ENCODE measurements at places on chromosomes 16 and 17.

DNA sequence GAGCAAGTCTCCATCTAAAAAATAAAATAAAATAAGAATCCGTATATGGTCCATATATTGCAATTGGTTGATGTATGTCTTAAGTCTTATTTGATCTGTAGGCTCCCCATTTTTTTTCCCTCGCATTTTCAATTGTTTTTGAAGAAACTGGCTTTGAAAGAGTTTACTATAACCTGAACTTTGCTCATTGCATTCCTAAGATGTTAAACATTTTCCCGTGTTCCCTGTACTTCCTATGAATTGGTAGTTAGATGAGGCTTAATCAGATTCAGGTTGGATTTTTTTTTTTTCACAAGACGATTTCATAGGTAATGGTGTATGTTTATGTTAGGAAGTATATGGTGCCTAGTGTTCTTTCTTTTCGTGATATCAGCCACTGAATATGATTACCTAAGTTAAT, 3.3 kb downstream of the LRRC36 start:
- no peak overlapping the region for H3K4me3 ChIP-seq
- H3K27me3 ChIP-seq: no peaks in the 10 kb centered on the region
- no peak for DNase-seq
- H3K4me1 ChIP-seq: peaks cover 12% of the 10 kb centered on the region
- H3K27ac ChIP-seq: no peak overlapping the region
- peaks cover 4% of the 10 kb centered on the region for H3K36me3 ChIP-seq

DNA sequence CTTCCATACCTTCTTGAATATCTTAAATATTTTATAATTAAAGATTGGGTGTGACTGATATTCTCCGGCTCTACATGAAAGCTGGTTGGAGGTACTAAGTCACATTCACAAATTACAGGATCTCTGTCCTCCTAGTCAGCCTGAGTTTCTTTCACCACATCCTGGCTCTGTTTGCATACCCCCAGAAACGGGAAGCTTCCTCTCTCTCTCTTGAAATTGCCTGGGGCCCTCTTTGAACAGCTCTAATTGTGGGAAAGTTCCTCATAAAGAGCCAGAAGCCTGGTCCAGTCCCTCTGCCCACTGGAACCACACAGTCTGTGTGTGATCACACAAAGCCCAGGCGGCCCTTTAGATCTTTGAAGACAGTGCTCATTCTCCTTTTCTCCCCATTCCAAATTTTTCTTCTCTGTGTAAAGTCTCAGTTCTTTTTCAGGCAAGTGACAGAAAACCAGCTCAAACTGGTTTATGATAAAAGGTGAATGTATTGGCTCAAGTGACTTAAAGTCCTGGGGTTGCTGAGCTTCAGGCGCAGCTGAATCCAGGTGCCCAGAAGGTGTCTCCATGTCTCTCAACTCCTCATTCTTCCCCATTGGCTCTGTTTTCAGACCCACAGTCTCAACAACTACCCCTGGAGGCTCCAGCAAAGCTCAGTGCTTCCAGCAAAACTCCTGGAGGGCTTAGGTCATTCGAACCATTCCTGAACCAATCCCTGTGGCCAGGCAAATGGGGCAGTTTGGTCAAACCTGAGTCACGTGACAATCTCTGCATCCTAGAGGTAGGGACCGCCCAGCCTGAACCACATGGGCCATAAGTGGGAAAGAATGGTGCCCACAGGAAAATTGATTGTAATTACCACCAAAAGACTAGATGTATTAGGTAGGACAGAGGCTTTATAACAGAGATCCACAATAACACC, 8.5 kb upstream of the RAI1 start:
- no peaks in the 10 kb centered on the region for H3K27me3 ChIP-seq
- no peaks in the 10 kb centered on the region for H3K36me3 ChIP-seq
- H3K27ac ChIP-seq: peak overlapping the region; percentile 67
- H3K4me1 ChIP-seq: peaks cover 22% of the 10 kb centered on the region

DNA sequence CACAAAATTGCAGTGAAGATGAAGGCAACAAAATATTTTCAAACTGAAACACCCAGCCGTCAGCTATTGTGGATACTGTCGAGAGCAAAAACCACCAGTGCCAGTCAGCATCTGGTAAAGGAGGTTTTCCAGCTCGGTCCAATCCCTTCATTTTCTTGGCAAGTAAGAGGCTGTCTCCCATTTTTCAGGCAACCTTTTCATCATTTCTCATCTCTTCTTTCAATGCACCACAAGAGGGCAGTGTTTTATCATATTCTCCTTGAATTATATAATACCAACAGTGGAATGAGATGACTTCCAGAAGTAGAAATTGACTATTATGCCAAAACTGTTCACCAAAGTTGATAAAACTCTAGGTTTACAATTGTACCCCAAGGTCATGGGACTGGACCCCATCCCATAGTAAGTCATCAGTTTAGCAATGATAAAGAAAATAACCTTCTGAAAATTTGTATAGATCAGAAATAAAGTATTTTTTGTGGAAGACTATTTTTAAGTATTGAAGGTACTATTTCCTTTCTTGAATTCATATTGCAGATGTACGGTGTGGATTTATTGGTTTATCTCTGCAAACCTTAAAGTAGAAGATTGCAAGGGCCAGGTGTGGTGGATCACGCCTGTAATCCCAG, 16.8 kb downstream of the NQO1 start:
- H3K27me3 ChIP-seq: no peaks in the 10 kb centered on the region
- peak overlapping the region; percentile 36 for H3K27ac ChIP-seq
- H3K36me3 ChIP-seq: no peaks in the 10 kb centered on the region
- no peak for DNase-seq
- H3K4me3 ChIP-seq: no peak overlapping the region
- H3K4me1 ChIP-seq: peaks cover 5% of the 10 kb centered on the region

DNA sequence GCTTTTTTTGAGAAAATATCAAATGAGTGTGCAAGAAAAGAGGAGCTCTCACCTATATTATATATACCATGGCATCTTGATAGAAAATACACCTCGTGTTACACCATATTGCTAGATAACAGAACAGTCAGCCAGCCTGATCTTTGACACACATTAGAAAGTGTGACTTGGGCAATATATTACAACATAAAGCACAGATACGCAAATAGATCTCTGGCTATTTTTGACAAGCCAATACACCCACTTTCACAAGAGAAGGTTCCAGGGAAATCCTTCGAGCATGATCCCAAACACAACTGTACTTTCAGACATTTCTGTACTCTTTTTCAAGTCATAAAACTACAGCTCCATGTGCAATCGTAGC, 9.4 kb downstream of the GGA2 start:
- DNase-seq: no peak
- no peak overlapping the region for H3K4me3 ChIP-seq
- no peaks in the 10 kb centered on the region for H3K27me3 ChIP-seq
- H3K4me1 ChIP-seq: peaks cover 22% of the 10 kb centered on the region
